ENCODE measurements at places on chromosomes 3 and 15.
A peak's percentile ranks its signal among the peaks of the same experiment; 100 is the strongest.

GRCh38 chr3:129416415-129416814 is 12.0 kb downstream of the EFCAB12 start:
- DNase-seq: no peak

DNA sequence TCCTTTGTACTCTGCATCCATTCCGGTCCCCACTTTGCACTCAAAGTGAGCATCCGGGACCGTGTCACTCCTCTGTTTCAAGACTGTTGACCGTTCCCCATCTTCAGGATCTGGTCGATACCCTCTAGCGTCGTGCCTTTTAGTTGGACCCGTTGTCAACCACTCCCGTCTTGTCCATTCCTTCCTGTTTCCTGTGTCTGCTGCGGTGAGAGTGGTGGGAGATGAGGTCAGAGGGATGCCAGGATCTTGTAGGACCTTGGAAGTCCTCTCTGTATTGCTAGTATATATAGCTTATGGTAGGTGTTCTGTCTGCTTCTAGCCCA is 624 bp downstream of the BRK1 start:
- DNase-seq: peak; percentile 22

GRCh38 chr15:64121614-64122013 is 25.8 kb downstream of the SNX1 start:
- no peak for DNase-seq

- peak; percentile 36 for DNase-seq
These were observed 308.3 kb upstream of the CCDC54 start for GRCh38 chr3:107068980-107069379.

DNA sequence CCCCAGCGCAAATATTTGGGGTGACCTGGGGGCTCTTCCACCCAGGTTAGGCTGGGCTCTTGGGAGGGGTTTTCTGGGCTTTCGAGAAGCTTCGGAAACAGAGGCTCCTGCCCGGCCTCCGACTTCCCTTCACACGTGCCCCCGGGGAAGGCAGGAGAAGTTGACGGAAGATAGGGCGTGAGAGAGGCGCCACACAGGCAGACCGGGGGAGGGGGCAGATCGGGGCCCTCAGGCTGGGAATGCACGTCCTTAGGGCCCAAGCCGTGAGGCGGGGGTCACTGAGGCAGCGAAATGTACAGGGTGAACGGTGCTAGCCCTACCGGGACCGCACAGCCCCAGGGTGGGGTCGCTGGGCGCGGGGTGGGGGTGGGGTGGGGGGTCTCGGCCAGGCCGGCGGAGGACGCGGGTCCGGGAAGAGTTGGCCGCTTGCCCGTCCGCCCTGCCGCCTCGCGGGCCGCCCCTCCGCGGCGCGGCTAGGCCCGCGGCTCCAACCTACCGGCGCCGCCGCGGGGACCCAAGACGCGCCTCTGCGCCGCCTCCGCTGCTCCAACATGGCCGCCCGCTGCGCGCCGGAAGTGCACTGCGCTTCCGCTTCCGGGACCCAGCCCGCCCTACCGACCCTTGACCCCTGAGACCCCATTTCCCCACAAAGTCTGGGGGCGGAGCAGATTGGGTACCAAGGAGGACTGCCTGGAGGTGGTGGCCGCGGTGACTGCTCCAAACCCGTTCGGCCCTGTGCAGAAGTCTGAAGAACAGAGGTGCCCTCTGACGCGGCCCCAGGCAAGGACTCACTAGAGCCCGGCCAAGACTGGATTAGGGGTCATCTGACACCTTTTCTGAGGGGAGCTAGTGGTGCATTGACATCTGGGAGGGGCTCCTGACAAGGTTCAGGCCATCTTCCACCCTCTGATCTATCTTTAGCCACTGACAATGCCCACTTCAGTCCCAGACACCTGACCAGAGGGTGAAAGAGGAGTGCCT is at the start of gene CCDC71:
Gene CCDC71, minus strand, starts transcription at position 561 of the 981 bp plus-strand sequence. CDS start 2,123 bp downstream, outside the sequence.
- DNase-seq: peak; percentile 40

GRCh38 chr3:176765382-176765900 is 431.8 kb downstream of the TBL1XR1 start:
- DNase-seq: no peak

Measured in H4 (cell line).